Inflammatory macrophage (primary cell): ENCODE measurements at places on chromosomes 3 and 15.

DNA sequence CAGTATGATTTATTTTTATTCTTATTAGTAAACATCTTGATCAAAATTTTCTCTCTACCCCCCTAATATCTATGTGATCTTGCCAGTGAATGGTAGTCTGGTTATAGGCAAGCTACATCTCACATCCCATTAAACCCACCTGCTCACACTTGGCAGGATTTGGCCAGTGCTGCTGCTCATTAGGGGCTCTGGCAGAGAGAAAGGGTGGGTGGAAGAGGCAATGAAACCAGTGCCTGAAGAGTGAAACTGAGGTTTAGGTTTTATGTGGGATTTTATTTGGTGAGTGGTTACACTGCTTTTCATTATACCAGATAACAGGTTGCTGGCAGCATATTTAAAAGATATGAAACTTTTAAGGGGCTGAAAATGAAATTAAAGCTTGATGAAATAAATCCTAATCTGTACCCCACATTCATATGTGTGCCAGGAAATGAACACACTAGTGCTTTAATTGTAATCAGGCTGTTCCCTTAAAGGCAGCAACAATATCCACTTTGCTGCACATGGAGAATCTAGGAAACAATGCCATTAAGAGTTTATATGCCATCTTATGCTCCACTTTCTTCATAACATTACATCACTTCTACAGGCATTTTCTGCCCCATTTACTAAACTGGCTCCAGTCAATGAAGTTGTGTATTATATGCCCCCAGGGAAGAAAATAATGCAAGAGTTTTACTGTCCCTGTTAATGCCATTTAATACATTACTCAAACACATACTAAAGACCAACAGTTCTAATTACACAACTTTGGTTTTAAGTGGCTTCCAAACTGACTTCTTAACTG is 688.7 kb downstream of the MECOM start:
- no peak for DNase-seq

DNA sequence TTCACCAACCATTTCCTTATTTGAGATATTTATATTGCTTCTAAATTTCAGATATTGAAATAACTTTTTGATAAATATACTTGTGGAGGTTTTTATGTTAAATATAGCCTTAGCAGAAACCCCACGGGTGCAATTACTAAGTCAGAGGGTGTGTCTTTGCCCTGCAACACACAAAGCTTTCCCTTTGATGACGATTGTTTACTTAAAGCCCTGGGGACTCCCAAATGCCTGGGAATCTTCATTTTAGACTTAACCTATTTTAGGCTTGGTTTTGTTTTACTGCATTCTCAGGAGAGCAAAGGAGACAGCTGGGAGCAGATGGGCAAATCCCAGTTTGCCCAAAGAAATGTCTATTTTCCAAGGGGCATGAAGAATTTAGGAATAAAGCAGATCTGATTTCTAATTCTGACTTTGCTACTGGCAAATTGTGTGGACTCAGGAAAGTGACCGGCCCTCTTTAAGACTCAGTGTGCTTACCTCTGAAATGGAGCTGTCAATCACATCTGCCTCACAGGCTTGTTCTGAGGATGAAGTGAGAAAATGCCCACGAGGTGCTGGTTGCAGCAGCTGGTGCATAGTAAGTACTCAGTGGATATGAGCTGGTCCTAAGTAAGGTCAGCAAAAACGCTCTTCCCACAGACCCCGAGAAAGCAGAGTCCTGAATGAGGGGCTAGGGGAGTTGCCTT is 49.3 kb upstream of the CA12 start:
- no peak for DNase-seq

DNA sequence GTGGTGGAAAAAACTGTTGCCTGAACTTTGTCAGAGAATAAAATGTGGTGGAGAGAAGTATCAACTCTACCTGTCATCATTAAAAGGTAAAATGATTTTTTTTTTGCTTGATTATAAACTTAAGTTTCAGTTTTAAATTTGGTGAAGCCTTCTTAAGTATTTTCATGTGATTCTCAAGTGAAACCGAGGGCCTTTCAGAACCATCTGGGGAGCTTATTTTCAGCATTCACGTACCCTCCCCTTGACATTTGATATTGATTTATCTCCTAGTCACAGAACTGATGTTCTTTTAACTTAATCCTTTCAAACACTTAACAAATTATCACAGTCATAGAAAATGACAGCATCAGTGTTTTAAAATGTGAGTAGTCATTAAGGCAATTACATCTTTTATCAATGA is 38.5 kb downstream of the HPS3 start:
- DNase-seq, result no peak

GRCh38 chr3:50126287-50127211 is 28.6 kb upstream of the SEMA3F start:
- DNase-seq, result no peak

GRCh38 chr3:147758771-147759170 is 349.6 kb downstream of the ZIC1 start:
- no peak for DNase-seq
